ENCODE measurements at places on chromosomes 11 and 22. TPM values are rescaled to one million over a fixed set of nuclear protein-coding genes. Genes with fewer than 3 reads are reported as not detected.

GRCh38 chr11:27596388-27596787 lies 89.8 kb upstream of the LIN7C start:
- no peak for DNase-seq

DNA sequence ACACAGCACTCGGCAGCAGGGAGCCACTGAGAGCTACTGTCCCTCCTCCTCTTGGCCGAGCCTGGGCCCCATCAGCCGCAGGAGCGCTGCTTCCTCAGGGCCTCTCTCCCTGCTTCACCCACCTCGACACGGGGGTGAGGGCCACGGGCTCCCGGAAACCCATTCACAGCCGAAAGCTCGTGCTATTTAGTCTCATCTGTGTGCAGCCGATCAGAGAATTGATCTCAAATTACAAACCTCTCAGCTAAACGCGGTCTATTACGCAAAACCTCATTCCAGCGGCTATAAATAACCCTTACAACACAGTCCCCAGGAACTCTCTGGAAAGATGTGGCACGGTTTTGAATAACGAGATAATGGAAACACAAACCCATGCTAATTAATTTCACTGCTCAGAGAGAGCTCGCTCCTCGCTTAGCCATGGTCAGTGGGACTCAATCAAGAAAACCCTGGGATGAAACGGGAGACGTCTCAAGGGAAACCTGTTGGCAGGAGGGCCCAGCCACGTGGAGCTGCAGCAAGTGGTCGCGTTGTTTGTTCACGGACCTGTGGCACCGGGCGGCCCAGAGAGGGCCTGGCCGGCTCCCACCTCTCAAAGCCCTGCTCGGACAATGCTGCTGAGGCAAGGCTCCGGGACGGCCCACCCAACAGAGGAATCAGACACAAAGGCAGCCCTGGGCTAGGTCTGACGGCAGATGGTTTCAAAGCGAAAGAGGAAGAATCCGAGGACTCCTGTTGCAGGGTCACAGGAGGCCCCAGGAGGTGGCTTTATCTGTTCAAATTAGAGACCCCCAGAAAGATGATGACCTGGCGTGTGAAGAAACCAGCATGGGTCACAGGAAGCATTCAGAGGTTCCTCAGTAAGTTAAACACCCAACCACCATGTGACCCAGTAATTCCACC lies 210.5 kb downstream of the CTTN start:
- no peak for DNase-seq

DNA sequence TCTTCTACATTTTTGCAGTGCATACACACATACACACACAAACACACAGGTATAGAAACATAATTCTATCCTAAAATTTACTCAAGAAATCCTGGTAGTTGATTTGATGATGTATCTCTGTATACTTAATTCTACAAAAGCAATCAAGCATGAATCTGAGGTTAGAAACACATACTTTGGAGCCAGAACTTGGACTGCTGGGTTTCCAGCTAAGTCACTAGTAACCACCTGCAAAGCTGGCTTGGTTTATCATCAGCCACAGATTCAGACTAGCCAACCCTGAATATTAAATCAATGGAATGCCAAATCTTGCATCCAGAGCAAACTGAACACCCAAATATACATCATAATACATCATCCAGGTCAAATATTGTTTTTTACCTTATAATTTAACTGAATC lies 24.8 kb upstream of the POU2AF2 start:
- DNase-seq, result no peak

DNA sequence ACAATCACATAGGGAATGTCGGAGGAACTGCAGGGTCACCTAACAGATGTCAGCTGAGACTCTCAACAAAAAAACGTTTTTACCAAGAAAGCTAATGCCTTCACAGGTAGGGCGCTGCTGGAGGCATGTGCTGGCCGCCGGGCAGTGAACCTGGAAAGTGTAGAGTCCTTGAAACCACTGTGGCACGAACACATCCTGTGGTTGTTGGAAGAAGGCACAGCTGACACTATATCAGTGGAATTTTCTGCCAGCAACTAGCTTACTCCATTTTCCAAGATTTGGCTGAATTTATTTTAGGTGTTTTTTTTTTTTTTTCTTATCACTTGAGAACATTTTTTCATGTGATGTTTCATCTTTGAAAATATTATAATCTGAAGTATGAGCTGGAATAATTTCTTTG lies 14.2 kb downstream of the TRMU start:
- no peak for DNase-seq

Gene MUC5AC
- under 0.01 TPM for polyA plus RNA-seq

Gene PIH1D2
- polyA plus RNA-seq, result 1.5 TPM

Gene CPT1B
- 0.99 TPM for polyA plus RNA-seq
